Astrocyte (in vitro differentiated cells and primary cell): ENCODE measurements at places on chromosomes 12 and 14. TPM values are rescaled to one million over a fixed set of nuclear protein-coding genes. Genes with fewer than 3 reads are reported as not detected.

Gene DNAH10
- total RNA-seq = 0.54 and 1.2 TPM in 2 replicates

GRCh38 chr12:125128439-125129178 lies 63.4 kb downstream of the AACS start:
- no peak for DNase-seq

DNA sequence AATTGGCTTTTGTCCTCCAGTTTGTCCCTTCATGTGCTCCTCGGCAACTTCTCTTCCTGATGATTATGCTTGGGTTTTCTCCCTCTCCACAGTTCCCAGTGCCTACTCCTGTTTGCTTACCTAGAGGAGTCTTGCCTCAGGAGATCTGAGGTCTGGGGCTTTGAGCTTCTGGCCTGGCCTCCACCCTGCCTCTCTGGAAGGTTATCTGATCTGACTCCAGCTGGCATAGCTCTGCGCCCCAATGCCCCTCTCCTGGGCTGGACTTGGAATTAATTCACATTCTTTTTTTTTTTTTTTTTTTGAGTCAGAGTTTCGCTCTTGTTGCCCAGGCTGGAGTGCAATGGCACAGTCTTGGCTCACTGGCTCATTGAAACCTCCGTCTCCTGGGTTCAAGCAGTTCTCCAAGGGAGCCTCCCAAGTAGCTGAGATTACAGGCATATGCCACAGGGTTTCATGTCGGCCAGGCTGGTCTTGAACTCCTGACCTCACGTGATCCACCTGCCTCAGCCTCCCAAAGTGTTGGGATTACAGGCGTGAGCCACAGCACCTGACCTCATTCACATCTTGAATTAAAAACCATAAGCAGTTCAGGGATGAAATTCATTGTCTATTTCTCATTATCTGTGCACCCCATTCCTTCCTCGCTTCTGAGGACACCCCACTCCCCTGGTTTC lies 33.5 kb downstream of the CFL2 start:
- no peak for DNase-seq

Gene OTX2
- total RNA-seq = 2.3 and 8.2 TPM in 2 replicates
